ENCODE measurements at places on chromosomes 4 and X. TPM values are rescaled to one million over a fixed set of nuclear protein-coding genes. Genes with fewer than 3 reads are reported as not detected.

DNA sequence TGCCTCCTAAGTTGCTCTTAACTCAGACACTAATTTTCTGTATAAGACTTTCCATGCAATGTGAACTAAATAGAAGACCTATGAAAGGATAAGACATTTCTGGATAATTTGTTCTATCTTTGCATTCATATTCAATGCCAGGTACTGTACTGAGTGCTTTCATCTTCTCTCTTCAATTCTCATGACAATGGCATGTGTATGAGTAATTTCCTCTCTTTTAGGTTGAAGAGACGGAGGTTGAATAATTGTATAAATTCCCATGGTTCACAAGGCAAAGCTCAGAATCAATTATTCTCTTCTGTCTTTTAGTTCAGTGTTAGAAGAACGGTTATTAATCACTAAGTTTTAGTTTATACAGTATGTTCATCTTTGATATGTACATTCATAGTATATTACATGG is 29.3 kb upstream of the CFAP299 start:
- H3K4me3 ChIP-seq: no peak overlapping the region
- no peaks in the 10 kb centered on the region for H3K4me1 ChIP-seq
- no peaks in the 10 kb centered on the region for H3K27me3 ChIP-seq
- no peaks in the 10 kb centered on the region for H3K36me3 ChIP-seq
- DNase-seq: no peak
- no peak overlapping the region for H3K27ac ChIP-seq

GRCh38 chr4:7134737-7135388 is 57.5 kb upstream of the SORCS2 start:
- H3K4me1 ChIP-seq: no peaks in the 10 kb centered on the region
- H3K27me3 ChIP-seq: no peaks in the 10 kb centered on the region
- H3K36me3 ChIP-seq: no peaks in the 10 kb centered on the region
- H3K27ac ChIP-seq: no peak overlapping the region
- no peak overlapping the region for H3K4me3 ChIP-seq
- peak; percentile 84 for DNase-seq

The TMSB15C gene
- 5.1 TPM for total RNA-seq

The TMEM255A gene
- total RNA-seq: 1.3 TPM

The F9 gene
- total RNA-seq: not detected

DNA sequence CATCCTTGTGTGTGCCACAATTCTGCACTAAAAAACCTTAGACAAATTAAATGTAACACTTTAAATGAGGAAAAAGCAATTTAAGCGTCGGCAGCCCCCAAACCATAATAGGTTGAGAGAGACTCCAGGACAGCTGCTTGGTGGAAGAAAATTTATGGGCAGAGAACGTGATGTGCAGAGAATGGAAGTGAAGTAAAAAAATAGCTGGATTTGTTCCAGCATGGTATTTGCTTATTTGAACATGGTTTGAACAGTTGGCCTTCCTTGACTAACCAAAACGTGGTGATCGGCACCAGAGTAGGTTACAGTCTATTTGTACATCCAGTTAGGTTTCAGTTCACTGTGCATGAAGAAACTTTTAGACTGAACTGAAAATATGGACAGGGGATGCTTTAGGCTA is 343.0 kb upstream of the CPEB2 start:
- DNase-seq: no peak
- H3K4me1 ChIP-seq: no peaks in the 10 kb centered on the region
- no peak overlapping the region for H3K4me3 ChIP-seq
- H3K27ac ChIP-seq: no peak overlapping the region

The AMTN gene
- not detected for total RNA-seq

The ZFX gene
- 66.1 TPM for total RNA-seq

GRCh38 chr4:76458825-76459224 is 23.8 kb downstream of the SHROOM3 start:
- H3K4me1 ChIP-seq: peaks cover 2% of the 10 kb centered on the region
- no peaks in the 10 kb centered on the region for H3K27me3 ChIP-seq
- H3K4me3 ChIP-seq: no peak overlapping the region
- H3K27ac ChIP-seq: no peak overlapping the region
- DNase-seq: no peak
- H3K36me3 ChIP-seq: no peaks in the 10 kb centered on the region

The TCEAL7 gene
- total RNA-seq: 8.4 TPM

All from aorta (tissue), 5 donors.